Activated CD8-positive, alpha-beta memory T cell treated with anti-CD3 and anti-CD28 coated beads for 1 hour (primary cell): ENCODE measurements at places on chromosomes 5 and 9.

DNA sequence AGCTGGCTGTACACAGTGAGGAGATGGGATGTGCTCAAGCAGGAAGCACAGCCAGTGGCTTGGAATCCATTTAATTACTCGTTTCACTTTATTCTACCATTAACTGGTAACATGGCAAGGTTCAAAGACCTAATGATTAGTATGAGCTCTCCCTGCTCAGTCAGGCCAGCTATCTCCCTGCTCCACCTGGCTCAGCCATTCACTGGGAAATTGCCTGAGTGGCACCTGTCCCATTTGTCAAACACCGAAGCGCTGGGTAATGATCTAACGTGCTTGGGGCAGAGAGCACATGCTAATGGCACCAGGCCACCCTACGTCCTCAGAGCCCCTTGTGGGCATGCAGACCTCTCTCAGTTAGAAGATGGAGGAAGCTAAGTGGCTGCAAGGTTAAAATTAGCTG lies 162.2 kb downstream of the TTLL11 start:
- no peak for DNase-seq

DNA sequence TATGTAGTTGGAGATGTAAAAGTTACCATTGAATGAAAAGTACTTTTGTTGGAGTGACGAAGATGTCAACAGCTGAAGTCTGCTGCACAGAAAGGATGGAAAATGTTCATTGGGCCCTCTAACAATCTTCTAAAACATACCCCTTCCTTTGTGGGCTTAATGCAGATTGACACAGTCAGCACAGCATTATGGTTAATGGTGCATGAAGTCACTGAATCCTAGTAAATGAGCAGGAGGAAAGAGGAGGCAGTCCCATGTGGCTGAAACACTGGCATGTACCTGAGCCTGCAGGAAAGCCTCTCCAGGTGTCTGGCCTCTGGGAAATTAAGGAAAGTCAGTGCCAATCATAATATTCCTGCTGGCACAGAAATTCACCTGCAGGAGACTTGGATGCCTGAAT lies 153.8 kb downstream of the ARL15 start:
- no peak for DNase-seq

DNA sequence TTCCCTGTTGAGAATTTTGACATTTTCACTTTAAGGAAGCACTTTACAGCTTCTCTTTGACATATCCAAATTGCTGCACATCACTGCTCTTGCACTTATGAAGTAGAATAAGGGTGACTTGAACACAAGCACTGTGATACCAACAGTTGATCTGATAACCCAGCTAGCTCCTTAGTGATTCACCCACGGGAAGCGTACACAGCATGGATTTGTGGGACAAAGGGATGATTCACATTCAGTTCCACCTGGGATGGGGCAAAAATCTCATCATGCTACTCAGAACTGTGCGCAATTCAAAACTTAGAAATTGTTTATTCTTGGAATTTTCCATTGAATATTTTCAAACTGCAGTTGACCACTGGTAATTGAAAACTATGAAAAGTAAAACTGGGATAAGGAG lies 1565.5 kb upstream of the CDH9 start:
- no peak for DNase-seq

- no peak for DNase-seq
Observed at GRCh38 chr5:79985288-79985687, 5.8 kb downstream of the MTX3 start.

- DNase-seq = no peak
Observed at GRCh38 chr9:128614728-128615127, 41.9 kb downstream of the DYNC2I2 start.

GRCh38 chr5:61805101-61805500 lies 473.0 kb downstream of the ZSWIM6 start:
- DNase-seq = no peak

DNA sequence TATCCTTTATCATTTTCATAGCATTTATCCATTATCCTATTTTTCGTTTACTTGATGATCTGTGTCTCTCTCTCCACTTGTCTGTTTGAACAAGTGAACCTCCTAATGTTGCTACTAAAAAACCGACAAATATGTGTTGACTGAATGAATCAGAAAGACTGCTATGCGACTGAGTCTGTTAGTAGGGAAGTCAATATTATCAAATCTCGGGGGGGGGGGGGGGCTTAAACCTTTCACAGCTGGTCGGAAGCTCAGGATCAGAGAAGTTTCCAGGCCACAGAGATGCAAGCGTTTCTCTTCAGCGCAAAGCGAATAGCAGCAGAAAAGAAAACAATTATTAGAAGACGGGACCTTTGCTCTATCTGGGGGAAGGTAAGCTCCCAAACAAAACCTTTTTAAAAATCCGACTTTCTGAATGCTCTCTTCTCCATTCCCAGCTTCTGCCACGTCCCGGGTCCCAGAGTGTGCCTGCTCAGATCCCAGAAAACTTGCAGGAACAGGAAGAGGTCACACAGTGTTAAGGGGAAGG lies 412 bp downstream of the RIOK2 start:
- no peak for DNase-seq

DNA sequence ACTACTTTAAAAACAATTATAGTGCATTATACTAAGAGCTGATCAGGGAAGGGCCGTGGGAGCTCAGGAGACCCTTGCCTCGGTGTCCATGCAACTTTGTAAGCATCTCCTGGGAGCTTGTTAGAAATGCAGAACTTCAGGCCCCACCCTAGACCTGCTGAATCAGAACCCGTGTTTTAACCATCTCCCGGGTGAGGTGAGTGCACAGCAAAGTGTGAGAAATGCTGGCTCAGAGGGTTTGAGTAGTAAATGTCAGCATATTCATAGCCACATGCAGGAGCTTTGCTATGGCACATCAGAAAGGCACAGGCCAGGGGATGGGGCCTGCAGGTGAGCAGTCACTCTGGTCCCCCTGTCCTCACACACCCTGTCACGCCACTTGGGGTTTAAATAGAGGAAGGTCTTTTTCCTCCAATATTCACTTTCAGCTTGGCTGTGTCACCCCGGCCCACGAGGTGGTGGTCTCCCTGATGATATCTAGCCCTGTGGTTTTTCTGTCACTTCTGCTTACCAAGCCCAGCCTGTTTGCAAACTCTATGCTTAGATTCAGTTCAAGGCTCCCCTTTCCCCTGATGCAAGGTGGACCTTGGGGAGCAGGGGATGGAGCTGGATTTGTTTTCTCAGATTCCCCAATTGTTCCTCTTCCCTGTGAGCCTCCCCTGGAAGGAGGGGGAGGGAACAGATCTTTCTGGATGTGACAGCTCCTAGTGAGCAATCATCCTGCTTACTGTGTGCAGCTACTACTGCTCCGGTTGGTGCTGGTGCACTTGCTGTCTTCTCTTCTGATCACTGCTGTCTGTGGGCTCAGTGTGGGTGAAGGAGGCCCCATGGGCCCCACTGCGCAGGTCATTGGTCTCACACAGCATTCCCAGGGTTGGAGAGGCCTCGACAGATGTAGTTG lies 51.8 kb upstream of the TGFBR1 start:
- no peak for DNase-seq

GRCh38 chr5:76473661-76474060 lies 70.6 kb downstream of the IQGAP2 start:
- DNase-seq = peak; percentile 35

DNA sequence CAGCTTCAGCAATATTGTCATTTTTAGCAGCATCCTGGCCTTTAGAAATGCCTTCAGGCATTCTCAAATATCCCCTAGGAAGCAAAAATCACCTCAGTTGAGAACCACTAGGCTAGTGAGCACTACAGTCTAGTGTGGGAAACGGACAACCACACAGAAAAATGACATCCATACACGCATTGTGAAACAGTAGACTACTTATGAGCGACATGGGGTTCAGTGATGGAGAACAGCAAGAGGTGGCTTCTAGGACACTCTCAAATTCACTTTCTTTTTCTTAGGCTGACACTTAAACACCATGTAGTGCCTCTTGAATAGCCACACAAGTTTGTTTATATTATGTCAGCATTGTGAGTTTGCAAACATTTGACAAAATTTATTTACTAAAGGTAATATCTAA lies 203.0 kb downstream of the KDM4C start:
- DNase-seq = no peak

DNA sequence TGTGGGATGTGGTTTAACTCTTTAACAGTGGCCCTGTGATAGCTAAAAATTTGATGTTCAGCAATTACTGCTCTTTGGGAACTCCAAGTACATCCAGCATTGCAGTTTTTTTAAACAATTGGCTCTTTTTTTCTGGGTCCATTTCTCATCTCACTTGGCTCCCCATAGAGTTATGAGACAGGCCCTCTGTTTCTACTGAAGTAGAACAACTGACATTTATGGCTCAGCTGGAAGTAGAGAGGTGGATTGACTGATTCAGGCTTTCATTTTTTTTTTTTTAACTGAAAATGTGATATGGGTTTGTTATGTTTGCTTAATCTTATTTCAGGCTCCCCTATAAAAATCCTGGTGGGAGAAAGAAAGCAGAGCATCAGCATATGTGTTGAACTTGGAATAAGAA lies 96.6 kb upstream of the CD180 start:
- no peak for DNase-seq

DNA sequence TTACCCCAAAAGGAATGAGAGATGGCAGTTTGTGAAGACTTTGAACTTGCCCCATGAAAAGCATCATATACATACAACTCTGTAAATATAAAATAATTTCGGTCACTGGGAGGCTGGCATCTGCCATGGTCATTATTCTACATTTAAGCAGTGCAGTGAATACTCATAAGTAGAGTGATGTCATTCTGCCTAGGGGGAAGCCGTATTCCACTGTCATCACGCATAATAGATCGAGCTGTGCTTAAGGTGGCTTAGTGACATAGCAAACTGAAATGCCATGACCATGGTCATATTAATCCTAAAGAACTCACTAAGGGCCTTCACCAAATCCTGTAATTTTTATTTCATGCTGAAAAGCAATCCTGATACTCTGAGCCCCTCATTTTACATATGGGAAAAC lies 42.4 kb upstream of the NR4A3 start:
- no peak for DNase-seq

DNA sequence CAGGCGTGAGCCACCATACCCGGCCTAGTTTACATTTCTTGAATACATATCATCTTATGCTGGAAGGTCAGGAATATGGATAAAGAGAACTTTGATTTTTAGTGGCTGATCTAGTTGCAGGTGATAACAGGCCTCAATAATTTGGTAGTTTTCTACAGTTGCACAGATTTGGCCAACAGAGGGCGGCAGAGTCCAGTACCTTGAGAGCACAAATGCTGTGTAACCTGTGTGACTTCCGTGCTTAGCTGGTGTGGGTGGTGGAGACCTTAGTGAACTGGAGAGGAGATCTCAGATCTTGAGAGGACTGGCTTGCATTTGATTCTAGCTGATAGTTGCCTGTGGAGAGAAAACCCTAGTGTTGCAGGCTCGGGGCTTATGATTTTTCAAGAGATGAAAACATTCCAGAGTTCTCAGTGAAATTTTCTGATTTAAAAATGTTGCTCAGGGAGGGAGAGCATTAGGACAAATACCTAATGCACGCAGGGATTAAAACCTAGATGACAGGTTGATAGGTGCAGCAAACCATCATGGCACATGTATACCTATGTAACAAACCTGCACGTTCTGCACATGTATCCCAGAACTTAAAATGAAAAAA lies 17.4 kb upstream of the GPR151 start:
- peak; percentile 18 for DNase-seq

GRCh38 chr9:20441711-20442423 lies 180.4 kb downstream of the MLLT3 start:
- no peak for DNase-seq

- DNase-seq = no peak
Observed at GRCh38 chr5:53161876-53162275, 52.3 kb upstream of the MOCS2 start.

- no peak for DNase-seq
Observed at GRCh38 chr5:149632311-149633251, 51.3 kb downstream of the ARHGEF37 start.

DNA sequence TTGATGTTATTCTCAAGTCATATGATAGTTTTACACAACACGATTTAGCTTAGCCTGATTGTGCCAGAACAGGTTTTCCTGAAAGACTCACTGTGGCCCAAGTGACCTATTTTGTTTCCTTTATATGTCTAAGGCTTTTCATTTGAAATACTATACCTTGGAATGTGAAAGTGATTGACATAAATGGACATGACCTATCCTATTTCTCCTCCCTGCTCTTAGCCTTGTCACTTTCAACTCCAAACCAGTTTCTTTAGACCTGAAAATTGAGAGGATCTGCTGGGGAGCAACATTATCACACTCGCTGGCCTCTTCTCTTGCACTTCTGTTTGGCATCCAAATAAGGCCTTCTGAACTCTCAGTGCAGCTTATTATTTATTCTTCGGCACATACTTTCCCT lies 496.8 kb downstream of the MAT2B start:
- no peak for DNase-seq

DNA sequence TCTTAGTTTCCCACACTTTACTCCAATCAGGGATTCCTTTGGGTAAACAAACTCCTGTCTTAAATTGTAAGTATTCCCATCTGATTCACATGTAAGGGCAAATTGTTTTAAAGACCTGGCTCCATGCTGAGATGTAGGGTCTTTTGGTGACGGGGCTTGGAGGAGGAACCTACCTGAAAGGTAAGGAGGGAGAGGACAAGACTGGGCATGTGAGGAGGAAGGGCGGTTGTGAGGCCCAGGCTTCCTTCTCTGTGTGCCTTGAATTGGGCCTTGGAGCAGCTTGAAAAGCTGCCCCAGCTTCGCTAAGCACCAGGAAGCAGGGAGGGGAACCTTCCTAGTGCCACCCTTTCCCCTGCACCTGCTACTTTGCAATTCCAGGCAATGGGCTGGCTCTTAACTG lies 86.8 kb downstream of the C9orf152 start:
- DNase-seq = no peak

GRCh38 chr5:14591548-14591947 lies 10.0 kb downstream of the OTULINL start:
- no peak for DNase-seq

DNA sequence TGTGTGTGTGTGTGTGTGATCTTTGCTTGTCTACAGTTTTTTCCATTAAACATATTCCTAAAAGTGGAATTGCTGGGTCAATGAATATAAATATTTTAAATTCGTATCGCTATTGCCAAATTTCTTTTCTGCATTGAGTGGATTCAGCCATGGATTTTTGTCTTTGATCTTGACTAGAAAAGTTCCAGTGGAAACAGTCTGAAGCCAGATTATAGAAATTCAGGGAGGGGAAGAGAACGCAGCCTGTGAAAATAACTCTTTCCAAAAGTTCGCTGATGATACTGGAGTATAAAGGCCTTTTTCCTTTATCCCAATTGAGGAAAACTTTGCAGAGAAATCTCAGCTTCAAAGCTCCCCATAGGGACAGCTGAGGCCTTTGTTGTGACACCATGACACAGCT lies 292.3 kb upstream of the CD180 start:
- DNase-seq = no peak

DNA sequence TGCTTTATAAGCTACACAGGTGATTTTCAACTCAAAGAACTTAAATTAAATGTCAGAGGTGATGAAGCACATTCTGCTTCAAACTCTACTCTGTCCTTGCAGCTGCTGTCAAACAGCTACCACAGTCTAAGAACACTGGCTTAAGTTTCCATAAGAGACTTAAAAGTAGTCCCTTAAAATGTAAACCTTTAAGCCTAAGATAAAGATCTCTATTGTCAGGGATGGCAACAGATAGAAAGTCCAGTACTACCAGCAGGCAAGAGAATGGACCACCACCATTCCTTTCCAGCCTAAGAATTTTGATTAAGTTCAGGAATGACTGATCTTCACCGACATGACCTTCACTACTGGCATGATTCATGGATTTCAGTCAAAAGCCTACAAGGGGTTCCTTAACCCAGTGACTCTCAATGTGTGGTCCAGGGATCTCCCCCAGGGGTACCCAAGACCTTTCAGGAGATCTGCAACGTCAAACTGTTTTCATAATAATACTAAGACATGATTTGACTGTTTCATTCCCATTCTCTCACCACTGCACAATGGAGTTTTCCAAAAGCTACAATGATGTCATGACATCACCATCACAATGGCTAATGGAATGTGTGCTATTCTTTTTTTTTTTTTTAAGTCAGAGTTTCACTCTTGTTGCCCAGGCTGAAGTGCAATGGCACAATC lies 41.1 kb upstream of the PLPP6 start:
- no peak for DNase-seq
